Bladder microvascular endothelial cell (primary cell): ENCODE measurements at places on chromosomes 5 and 9. TPM values are rescaled to one million over a fixed set of nuclear protein-coding genes. Genes with fewer than 3 reads are reported as not detected.

ITGA2 gene
- 30.0 and 65.6 TPM in 2 replicates for total RNA-seq

INSL6 gene
- total RNA-seq = 0.13 TPM in 1 of 2 replicates, not detected in the other

NUTM2G gene
- total RNA-seq = not detected in 2 replicates

DRD1 gene
- total RNA-seq = under 0.01 TPM in 1 of 2 replicates, not detected in the other

HNRNPA0 gene
- 11.0 and 14.5 TPM in 2 replicates for total RNA-seq

NAIP gene
- 1.8 and 5.4 TPM in 2 replicates for total RNA-seq
